Cortex of kidney (tissue), 1 donor: ENCODE measurements at places on chromosomes 6 and 20.

- no peak for DNase-seq
Measured at GRCh38 chr20:1491281-1491840, at the start of gene SIRPB2. Gene SIRPB2 (minus strand): TSS chr20:1491420. CDS start chr20:1491359, 61 bp downstream.

- DNase-seq: no peak
Measured at GRCh38 chr6:37653933-37654565, 43.6 kb downstream of the MDGA1 start.

- no peak for DNase-seq
Measured at GRCh38 chr6:6283746-6284145, 36.7 kb downstream of the F13A1 start.

DNA sequence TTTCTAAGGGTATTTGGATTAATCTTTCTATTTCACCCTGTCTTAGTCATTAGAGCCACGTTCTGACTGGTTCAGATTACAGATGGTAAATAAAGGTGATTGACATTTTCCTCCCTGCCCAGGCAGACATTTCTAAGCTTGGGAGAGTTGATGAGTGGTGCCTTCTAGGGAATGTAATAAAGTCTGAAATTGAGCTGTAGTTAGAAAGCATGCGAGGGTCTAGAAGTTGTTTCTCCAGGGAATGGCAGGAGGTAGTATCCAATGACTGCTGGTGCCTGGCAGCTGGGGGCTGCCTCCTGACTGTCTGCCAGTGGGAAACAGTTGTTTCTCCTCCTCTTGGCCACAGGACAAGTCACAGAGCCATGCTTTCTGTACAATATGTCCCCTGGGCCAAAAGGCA lies 14.6 kb downstream of the EDN3 start:
- DNase-seq: no peak

- DNase-seq: no peak
Measured at GRCh38 chr6:100665041-100665380, 200.3 kb upstream of the SIM1 start.

GRCh38 chr6:146997062-146997461 lies 207.2 kb upstream of the STXBP5 start:
- no peak for DNase-seq

- no peak for DNase-seq
Measured at GRCh38 chr6:54099225-54099624, 12.0 kb upstream of the MLIP start.

- no peak for DNase-seq
Measured at GRCh38 chr6:127606131-127606562, 29.2 kb downstream of the C6orf58 start.

DNA sequence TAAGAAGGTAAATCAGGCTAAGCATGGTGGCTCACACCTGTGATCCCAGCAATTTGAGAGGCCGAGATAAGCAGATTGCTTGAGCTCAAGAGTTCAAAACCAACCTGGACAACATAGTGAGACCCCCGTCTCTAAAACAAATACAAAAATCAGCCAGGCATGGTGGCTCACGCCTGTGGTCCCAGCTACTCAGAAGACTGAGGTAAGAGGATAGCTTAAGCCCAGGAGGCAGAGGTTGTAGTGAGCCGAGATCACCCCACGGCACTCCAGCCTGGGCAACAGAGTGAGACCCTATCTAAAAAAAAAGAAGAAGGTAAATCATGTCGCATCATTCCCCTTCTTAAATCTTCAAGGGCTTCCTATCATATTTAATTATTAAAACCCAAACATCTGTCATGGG lies 39.0 kb upstream of the PRND start:
- DNase-seq: no peak
